ENCODE measurements at places on chromosomes 4 and X.
A peak's percentile ranks its signal among the peaks of the same experiment; 100 is the strongest.

DNA sequence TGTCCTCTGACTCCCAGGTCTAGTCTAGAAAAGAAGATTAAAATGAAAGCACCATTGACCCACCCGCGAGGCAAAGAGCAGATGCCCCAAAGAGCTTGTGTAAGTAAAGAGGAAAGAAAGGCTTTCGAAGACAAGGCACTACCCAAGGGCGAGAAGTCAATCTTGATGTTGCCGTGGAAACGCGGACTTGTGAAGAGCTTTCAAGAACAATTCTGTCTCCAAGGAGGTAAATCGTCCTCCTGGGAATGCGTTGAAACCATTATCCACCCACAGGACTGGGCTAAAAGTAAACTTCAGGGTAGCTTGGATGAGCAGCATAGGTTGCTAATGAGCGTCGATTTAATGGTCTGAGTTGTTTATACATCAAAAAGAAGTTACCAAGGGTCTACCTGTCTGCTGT lies 189.3 kb downstream of the DHRSX start:
- DNase-seq, result no peak

DNA sequence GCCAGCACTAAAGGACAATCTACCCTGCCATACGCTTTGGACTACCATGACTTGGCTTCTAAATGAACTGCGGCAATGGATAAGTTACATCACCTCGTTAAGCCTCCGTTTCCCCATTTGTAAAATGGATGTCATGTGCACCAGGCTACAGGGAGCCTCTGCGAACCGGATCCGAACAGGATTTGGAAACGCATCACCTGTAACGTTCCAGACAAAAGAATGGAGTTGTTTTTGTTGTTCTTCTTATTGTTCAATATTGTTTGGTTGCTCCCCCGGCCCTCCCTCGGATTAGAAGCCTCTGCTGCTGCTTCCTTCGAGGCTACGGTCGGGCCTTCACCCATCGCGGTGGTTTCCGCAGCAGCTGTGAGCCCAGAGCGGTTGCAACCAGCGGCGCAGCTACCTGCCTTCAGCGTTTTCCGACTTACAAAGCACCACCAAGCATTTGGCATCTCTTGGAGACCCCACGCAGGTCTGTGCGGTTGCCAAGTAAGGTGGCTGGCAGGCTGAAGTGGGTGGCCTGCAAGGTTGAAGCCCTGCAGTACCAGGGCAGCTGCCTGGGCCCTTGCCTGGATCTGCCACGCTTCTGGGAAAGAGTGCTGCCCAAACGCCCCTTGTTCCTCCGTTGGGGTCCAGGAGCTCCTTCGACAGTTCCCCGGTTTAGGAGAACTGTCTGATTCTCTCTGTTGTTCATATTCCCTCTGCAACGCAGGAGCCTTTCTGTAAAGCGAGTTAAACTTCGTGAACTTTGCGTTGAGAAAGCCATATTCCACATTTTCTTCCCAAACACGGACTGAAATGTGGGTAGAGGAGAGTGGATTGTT lies 7.1 kb downstream of the NKX3-2 start:
- DNase-seq, result no peak

- DNase-seq, result no peak
Measured at GRCh38 chr4:12562476-12563140, 921.5 kb downstream of the RAB28 start.

DNA sequence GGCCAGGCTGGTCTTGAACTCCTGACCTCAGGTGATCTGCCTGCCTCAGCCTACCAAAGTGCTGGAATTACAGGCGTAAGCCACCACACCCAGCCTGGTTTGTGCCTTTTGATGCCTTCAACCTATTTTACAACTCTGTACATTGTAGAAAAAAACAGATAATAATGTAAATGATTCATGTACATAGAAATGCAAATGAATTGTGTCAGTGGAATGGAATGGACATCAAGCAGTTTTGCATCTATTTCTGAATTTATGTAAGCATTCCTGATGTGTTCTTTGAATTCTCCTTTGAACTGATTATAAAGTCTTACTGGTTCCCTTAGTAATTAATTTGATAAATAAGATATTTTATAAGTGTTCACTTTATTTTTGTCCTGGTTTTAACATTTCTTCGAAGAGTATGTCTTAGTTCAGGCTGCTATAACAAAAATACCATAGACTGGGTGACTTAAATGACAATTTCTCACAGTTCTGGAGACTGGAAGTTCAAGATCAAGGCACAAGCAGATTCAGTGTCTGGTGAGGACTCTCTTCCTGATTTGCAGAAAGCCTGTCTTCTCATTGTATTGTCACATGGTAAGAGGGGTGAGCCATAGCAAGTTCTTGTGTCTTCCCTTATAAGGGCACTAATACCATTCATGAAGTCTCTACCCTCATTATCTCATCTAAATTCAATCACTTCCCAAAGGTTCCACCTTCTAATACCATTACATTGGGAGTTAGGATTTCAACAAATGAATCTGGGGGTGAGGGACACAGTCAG lies 162.2 kb upstream of the S100G start:
- no peak for DNase-seq

- DNase-seq, result no peak
Measured at GRCh38 chr4:69025191-69025998, 70.9 kb upstream of the UGT2B7 start.

DNA sequence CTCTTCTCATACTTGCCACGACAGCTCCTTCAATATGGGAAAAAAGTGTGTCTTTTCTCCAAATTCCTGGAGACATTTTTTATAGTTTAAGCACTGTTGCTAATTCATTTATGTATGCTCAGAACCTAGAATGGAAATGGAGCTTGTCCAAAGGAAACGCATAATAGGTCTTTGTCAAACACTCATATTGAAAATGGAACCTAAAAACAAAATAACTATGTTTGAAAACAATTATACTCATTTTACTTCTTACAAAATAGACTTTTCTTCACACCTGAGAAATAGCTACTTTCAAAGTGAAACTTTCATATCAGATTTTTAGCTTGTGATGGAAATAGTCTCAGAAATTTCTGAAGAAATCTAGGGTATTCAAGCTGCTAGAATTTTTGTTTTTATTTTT lies 529.7 kb upstream of the BOD1L1 start:
- no peak for DNase-seq

GRCh38 chr4:4693258-4693657 lies 151.4 kb upstream of the STX18 start:
- DNase-seq, result no peak

GRCh38 chrX:9542761-9543111 lies 77.9 kb downstream of the TBL1X start:
- no peak for DNase-seq

- peak; percentile 81 for DNase-seq
Measured at GRCh38 chr4:62670514-62670913, 1470.4 kb downstream of the ADGRL3 start.

DNA sequence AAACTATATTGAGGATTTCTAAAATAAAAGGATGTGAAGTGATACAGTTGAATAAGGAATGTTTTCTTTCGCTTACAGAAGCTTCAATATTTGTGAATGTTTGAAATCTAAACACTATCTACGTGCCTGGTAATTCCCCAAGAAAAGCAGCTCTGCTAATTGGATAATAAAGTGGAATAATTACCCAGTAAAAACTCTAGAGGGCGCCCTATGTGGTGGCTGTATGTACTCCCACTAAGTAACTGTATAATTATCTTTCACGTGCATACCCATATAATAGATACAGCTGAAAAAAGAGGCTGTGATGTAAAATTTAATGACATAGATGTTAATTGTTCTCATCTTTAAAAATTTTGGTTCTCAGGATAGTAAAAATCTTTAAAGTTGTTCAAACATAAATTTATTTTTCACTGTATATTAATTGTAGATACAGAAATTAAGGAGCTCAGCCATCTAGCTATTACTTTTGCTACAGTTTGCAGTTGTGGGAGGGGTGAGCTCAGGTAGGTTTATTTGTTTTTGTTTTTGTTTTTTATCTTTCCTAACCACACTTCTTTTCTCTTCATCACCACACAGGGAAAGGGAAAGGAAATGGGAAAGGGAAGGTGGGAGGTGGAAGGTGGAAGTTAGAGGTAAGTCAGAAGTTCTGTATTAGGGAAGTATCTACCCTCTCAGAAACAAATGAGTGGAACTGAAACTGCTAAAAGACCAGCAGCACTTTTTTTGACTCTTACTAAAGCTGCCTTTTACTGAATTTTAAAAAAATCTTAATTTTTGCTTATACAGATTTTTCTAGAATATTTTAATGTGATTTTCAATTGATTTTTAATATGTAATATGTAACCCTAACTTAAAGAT lies 151.7 kb upstream of the RPS6KA6 start:
- DNase-seq, result no peak

DNA sequence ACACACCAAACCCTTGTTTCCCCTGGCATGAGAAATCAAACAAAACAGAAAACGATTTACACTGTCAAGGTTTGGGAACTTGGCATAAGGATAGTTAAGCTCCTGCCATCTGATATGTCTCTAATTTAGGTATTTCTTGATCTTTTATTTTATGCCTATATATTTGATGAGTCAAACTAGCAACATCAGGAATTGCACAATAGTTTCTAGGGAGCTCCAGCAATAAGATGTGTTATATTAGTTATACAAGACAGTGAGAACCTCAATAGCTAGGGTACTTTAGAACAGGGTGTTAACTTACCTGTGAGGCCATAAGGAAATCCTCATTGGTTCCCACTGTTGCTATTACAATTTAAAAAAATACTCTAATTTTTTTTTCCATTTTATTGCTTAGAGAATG lies 474.2 kb downstream of the GBA3 start:
- no peak for DNase-seq

DNA sequence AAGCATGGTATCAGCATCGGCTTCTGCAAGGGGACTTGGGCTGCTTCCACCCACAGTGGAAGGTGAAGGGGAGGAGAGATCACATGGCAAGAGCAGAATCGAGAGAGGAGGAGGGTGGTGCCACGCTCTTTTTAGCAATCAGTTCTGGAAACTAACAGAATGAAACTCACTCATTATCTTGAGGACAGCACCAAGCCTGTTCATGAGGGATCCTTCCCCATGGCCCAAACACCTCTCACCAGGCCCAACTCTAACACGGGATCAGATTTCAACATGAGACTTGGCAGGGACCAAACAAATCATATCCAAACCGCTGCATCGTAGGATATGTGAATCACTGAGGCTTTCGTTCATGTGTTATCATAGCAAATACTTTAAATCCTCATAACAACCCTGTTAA lies 125.5 kb downstream of the GPC3 start:
- no peak for DNase-seq

GRCh38 chr4:88045021-88045420 lies 37.6 kb downstream of the PKD2 start:
- no peak for DNase-seq

DNA sequence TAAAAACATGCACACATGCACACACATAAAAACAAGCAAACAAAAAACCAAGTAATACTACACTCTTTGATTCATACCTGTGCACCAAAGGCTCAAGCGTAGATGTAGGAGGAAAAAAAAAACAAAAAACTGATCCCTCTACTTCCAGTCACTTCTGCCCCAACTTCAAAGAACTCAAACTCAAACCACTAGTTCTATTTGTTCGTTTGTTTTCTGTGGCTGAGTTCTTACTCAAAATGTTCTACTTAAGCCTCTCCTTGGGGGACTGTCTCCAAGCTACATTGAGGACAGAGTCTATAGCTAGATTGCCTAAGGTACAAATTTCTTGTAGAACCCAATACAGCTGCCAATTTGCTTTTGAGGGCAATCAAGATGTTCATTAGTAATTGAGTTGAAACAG lies 171.0 kb upstream of the ATOH1 start:
- DNase-seq, result no peak

Data from SHP77 treated with DMSO at 0.1 percent for 48 hours (cell line).